ENCODE measurements at places on chromosomes 7 and 10.

DNA sequence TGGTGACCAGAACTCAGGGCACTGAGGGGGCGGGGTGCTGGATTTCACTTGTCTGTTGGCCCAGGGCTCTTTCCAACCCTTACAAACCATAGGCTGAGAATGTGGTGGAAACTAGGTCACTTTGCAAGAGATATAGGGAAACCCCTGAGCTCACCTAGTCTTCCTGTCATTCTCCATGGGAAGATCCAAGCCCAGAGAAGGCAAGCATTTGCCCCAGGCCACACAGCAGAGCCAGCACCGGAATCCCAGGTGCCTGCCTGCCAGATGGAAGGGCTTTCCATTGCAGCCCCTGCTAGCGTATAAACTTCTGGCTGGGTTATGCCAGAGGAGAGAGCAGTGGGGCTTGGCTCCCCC lies 427 bp downstream of the PYROXD2 start:
- DNase-seq: no peak

GRCh38 chr10:71714031-71714410 lies 5.6 kb downstream of the C10orf105 start:
- no peak for DNase-seq

DNA sequence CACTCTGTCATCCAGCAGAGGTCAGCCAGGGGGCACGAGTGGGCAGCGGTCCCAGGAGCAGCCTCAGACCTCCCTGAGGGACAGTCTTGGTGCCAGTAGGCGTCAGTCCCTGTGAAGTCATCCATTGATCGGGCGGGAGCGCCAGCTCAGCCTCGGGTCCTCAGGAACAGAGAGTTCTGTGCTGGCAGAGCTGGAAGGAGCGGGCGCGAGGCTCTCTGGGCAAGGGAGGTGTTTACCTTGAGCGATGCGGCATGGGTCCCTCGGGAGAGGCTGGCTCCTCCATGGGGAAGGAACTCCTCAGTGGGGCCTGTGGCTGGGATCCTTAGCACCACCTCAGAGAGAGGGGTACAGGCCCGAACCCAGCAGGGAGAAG lies 101.1 kb upstream of the PPIF start:
- no peak for DNase-seq

DNA sequence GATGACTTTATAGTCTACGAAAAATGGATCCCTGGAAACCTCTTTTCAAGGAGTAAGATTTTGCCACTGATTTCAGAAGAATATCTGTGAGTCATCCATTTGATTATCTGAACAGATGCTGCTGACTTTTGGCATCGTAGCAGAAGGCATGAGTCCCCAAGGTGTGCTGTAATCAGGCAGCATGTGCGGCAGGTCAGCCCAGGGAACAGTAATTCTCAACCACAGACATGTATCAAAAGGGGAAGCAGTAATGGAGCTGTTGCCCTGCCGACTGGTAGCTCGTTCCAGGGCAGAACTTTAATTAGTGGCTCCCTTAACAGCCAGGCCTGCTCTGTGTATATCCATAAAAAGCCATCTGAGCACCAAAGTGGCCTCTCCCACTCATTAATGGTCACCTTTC lies 5.7 kb upstream of the VWC2 start:
- no peak for DNase-seq

DNA sequence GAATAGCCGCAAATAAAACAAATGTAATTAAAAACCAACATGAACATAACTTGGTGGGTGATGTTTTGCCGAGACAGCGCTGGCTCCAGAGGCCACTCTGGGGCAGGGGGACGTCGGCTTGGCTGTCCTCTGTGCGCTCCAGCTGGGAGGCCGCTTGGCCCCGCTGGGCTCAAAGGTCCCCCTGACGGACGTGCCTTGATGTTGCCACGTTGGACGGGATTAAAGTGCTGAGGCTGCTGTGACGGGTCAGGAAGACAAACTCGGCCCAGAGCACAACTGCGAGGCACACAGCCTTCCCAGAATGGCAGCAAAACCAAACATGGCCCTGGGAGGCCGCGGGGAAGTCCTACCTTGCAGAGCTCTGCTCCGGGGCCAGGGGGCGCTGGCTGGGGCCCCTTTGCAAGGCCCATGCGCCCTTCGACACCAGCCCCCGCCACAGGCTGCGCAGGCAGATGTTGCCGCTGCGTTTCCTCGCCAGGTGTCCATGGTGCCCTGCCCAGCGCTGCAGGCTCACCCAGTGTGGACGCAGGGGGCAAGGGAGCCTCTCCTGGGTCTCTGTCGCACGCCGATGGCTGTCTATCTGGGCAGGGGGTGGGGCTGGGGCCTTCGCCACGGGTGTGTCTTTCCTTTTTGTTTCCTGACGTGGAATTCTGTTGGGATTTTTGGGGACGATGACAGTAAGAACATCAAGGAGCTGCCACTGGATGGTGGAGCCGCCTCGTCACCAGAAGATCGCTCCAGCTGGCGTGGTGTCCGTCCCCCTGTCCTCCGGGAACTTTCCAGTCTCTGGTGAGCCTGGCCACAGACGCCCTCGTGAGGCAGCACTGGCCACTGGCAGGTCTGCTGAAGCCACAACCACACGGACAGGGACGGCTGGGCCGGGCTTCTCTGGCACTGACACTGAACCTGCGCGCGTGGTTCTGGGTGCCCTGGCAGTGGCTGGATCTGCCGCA lies 99.6 kb upstream of the DIP2C start:
- DNase-seq: no peak

- DNase-seq: no peak
Measured at GRCh38 chr10:113630929-113631533, 32.8 kb downstream of the NRAP start.

DNA sequence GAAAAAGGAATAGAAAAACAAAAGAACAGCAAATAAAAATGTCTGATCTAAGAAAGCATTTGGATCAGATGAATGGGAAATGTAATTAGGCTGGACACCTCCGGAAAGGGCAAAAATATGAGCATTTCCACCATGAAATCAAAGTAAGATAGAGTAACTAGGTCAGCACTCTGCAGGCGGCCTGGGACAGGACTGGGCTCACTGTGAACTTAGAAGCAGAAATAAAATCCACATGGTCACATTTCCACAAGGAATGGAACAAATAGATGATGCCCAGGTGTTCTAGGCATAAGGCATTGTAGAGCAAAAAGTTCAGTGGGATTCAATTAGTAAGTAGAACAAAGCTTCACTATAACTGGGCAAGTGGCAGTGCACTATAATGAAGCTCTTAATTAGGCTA lies 209.9 kb upstream of the ETV1 start:
- no peak for DNase-seq

- DNase-seq: no peak
Measured at GRCh38 chr10:62613424-62613823, 191.1 kb upstream of the ADO start.

GRCh38 chr7:45048748-45049147 lies 40.0 kb downstream of the NACAD start:
- DNase-seq: no peak

GRCh38 chr7:27714831-27715444 lies 25.0 kb upstream of the TAX1BP1 start:
- no peak for DNase-seq

GRCh38 chr10:72826346-72826745 lies 67.2 kb upstream of the OIT3 start:
- DNase-seq: no peak

Measured in NCI-H1417 (cell line).